Putamen (tissue), 1 donor: ENCODE measurements at places on chromosomes 2 and 18.

- DNase-seq, result peak; percentile 96
These were observed 1.9 kb upstream of the MEIS1 start for GRCh38 chr2:66432801-66433694.

GRCh38 chr18:45682181-45682580 is 41.8 kb upstream of the SLC14A1 start:
- no peak for DNase-seq

GRCh38 chr2:179726461-179727180 is 134.8 kb downstream of the ZNF385B start:
- DNase-seq, result no peak

- no peak for DNase-seq
These were observed 59.4 kb downstream of the ADAM23 start for GRCh38 chr2:206502729-206503128.

- DNase-seq, result no peak
These were observed 134.5 kb upstream of the CTAGE1 start for GRCh38 chr18:22552254-22552653.

DNA sequence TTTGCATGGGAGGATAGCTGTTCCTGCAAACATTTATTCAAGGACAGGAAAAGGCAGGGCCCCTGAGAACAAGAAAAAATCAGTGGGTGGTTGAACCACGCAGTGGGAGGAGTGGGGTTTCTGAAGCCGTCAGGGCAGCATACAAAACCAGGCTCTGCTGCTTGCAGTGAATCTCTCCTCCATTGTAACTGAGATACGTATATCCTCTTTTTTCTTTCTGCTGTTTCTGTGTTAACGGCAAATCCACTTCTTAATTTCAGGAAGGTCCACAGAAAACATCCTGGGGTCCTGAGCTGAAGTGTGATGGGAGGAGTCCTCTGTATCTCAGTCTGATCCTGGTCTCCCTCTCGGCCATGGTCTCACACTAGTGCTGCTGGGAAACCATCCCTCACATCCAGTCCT is 27.2 kb upstream of the KCNF1 start:
- peak; percentile 58 for DNase-seq

DNA sequence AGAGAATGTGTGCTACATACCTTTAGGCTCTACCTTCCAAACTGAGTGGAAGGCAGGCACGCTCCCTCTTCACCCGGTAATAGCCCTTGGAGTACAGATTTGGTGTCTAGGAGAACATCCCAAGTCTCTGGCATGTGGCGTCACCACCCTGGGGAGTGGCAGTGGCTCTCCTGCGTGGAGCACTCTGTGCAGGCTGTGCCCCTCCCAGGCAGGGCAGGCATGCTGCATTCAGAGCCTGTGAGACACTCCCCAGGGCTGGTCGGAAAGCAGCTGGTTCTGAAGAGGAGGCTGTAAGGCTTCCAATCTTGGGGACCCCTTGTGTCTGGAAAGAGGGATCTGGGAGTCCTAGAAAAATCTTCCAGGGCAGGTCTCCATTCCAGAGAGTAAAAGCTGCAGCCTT is 193.3 kb downstream of the ANKRD30B start:
- DNase-seq, result no peak
